ENCODE measurements at places on chromosomes 4 and X. TPM values are rescaled to one million over a fixed set of nuclear protein-coding genes. Genes with fewer than 3 reads are reported as not detected.

HPSE gene
- 1.4 TPM for total RNA-seq

RTL9 gene
- total RNA-seq = 0.27 TPM

CT55 gene
- total RNA-seq = not detected

TMEM156 gene
- not detected for total RNA-seq

CXXC4 gene
- total RNA-seq = 1.2 TPM

PRAF2 gene
- total RNA-seq = 24.0 TPM

AMER1 gene
- total RNA-seq = 7.9 TPM

- H3K36me3 ChIP-seq = no peaks in the 10 kb centered on the region
- no peaks in the 10 kb centered on the region for H3K4me1 ChIP-seq
- no peak for DNase-seq
- no peaks in the 10 kb centered on the region for H3K27me3 ChIP-seq
Observed at GRCh38 chrX:8849458-8849857, 48.3 kb upstream of the FAM9A start.

GRCh38 chrX:138914767-138915166 lies 203.2 kb upstream of the FGF13 start:
- H3K36me3 ChIP-seq = no peaks in the 10 kb centered on the region
- no peaks in the 10 kb centered on the region for H3K27me3 ChIP-seq
- no peaks in the 10 kb centered on the region for H3K4me1 ChIP-seq
- no peak for DNase-seq

GRCh38 chr4:46404981-46405380 lies 15.1 kb upstream of the GABRA2 start:
- DNase-seq = no peak
- H3K36me3 ChIP-seq = no peaks in the 10 kb centered on the region
- H3K27ac ChIP-seq = no peak overlapping the region

DNA sequence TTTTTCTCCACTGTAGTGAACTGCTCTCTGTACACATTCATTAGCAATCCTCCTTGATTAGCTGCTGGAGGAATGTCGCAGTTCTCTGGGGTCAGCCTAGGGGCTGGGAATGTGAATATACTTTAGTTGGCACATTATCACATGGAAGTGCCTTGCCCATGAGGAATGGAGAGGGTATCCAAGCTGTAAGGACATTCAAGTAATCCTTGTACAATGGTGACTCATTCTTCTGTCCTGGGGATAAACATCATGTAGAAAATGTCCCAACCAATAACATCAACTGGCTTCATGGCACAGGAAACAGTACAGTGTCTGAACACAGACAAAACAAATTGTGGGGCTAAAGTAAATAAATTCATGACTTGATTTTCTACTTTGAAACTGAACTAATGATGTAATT lies 147.1 kb downstream of the GLRA2 start:
- H3K4me3 ChIP-seq = no peak overlapping the region
- no peaks in the 10 kb centered on the region for H3K27me3 ChIP-seq
- H3K4me1 ChIP-seq = no peaks in the 10 kb centered on the region
- H3K36me3 ChIP-seq = no peaks in the 10 kb centered on the region

GRCh38 chrX:40514376-40514775 lies 66.4 kb upstream of the ATP6AP2 start:
- no peaks in the 10 kb centered on the region for H3K36me3 ChIP-seq
- DNase-seq = no peak
- no peaks in the 10 kb centered on the region for H3K4me1 ChIP-seq
- no peak overlapping the region for H3K27ac ChIP-seq
- H3K27me3 ChIP-seq = no peaks in the 10 kb centered on the region

DNA sequence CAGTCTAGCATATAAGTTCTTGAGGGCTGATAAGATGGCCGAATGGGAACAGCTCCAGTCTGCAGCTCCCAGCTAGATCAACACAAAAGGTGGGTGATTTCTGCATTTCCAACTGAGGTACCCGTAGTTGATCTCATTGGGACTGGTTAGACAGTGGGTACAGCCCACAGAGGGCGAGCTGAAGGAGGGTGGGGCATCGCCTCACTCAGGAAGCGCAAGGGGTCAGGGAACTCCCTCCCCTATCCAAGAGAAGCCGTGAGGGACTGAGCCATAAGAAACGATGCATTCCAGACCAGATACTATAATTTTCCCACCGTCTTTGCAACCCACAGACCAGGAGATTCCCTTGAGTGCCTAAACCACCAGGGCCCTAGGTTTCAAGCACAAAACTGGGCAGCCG lies 109.0 kb downstream of the RPS6KA6 start:
- no peaks in the 10 kb centered on the region for H3K27me3 ChIP-seq
- no peak overlapping the region for H3K27ac ChIP-seq
- peak overlapping the region; percentile 31 for H3K4me3 ChIP-seq
- no peak for DNase-seq
- H3K36me3 ChIP-seq = no peaks in the 10 kb centered on the region
- no peaks in the 10 kb centered on the region for H3K4me1 ChIP-seq

DNA sequence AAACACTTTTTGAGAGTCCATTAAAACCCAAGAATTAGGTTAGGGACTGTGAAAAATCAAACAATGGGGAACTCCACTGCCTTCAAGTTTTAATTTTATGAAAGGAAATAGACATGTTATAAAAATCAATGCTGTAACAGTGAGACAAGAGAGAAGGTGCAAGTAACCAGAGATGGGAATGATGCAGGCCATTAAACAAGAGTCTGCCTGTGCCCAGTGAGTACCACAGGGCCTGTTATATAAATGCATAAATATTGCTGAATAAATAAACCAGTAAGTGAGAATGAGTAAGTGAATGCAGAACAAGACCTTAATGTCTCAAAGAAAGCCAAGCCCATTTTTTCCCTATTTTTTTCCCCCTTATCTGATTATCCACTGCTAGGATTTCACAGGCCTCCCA lies 53.3 kb upstream of the BMP2K start:
- H3K27me3 ChIP-seq = no peaks in the 10 kb centered on the region
- no peaks in the 10 kb centered on the region for H3K36me3 ChIP-seq

- H3K27ac ChIP-seq = no peak overlapping the region
- no peak for DNase-seq
Observed at GRCh38 chr4:38091636-38092035, 131.4 kb downstream of the PTTG2 start.

DNA sequence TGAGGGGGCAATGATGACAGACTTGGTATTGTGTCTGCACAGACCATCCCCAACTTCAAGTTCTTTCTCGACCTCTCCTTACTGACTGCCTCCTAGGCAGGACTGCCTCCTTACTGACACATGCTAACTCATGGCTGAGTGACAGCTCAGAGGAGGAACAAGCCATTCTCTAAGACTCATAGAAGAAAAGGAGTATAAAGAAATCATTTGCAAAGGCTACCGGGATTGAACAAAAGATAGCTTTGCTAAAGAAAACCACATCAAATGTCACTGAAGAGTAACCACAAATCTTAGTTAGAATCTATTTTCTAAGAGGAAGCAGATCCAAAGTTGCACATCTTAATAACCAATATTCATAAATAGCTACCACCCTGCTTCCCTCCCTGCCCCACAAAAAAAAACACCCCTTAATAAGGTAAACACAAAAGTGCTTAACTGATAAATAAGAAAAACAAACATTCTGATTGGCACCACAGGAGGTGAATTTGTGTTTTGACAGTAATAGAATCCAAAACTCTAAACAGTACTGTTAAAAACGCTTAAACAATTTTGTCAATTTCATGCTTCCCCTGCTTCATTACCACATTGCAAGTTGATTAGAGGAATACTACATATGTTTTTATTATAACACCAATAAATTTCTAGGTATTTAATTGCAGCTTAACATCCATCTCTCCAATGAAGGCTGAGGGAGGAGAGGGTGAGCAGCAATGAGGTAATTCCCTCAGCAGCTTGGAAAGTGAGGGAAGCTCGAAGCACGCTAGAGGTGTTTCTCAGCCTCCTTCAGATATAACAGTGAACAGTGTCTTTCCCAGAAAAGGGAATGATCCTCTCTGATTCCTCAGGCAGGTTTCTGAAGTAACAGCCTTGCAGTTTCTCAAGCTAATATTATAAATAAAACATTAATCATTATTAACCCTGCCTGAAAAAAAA lies 160.0 kb downstream of the HNRNPD start:
- no peaks in the 10 kb centered on the region for H3K4me1 ChIP-seq
- H3K27me3 ChIP-seq = no peaks in the 10 kb centered on the region
- H3K4me3 ChIP-seq = no peak overlapping the region
- no peak for DNase-seq

DNA sequence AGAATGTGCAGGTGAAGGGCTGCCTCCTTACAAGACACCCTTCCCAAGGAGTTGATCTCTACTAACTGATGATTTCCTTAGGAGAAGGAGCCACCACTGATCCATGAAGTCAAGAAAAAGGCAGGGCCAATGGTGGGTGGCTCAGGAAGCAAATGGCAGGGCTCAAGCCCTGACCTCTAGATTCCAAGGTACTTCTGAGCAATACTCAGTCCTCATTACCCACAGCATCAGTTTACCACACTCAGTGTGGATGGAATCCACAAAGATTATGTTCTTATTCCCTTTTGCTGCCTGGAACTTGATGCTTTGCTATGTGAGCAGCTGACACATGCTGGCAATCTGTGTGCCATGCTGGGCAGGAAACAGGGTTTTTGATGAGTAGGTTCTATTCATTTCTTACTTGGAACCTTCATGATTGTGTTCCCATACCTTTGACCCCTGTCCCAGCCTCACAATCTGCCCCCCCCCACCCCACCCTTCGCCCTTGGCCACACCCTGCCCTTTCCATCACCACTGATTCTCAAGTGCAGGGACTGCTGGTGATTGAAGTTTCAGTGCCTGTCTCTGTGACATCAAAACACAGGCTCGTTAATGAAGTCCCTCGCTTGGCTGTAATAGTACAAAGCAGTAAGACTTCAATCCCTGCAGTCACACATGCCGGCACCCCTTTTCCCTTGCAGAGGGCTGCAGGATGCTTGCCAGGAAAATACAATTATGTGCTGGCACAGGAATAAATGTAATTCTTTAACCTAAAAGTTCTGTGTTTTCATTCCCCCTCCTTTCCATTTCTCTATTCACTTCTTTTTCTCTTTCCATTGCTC lies 135.6 kb upstream of the GPC4 start:
- no peak overlapping the region for H3K4me3 ChIP-seq
- H3K27ac ChIP-seq = no peak overlapping the region

- H3K27ac ChIP-seq = no peak overlapping the region
- H3K36me3 ChIP-seq = no peaks in the 10 kb centered on the region
- no peaks in the 10 kb centered on the region for H3K27me3 ChIP-seq
- H3K4me1 ChIP-seq = no peaks in the 10 kb centered on the region
- no peak for DNase-seq
Observed at GRCh38 chrX:70969635-70970481, 39.0 kb upstream of the SLC7A3 start.

DNA sequence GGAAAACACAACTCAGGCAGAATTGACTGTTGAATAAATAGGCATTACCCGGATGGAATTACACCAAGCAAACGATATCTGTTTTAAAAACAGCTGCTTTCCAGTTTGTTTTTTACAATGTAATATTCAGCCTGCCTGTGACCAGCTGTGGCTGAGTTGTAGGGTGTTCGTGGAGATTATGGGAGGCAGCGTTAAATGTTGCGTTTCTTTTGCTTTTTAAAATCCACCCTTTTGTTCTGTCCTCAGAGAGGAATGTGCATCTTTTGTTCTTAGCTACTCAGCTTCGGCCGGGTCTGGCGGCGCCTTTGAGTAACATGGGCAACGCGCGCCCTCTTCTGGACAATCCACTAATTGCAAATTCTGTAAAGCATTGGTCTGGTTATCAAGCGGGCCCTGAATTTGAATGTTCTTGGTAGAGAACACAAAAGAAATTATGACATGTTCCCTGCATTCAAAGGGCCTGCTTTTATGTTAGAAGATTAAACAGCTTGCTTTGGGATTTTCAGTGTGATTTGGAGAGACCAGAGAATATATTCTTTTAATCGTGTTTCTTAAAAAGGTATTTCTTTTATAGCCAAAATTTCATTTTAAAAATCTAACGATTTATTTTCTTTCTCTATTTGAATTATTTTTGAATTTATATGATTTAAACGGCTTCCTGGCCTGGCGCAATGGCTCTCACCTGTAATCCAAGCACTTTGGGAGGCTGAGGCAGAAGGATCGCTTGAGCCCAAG lies 76.3 kb upstream of the TRIM2 start:
- no peak overlapping the region for H3K27ac ChIP-seq
- H3K36me3 ChIP-seq = no peaks in the 10 kb centered on the region
- H3K27me3 ChIP-seq = no peaks in the 10 kb centered on the region
- no peaks in the 10 kb centered on the region for H3K4me1 ChIP-seq
- peak; percentile 69 for DNase-seq

DNA sequence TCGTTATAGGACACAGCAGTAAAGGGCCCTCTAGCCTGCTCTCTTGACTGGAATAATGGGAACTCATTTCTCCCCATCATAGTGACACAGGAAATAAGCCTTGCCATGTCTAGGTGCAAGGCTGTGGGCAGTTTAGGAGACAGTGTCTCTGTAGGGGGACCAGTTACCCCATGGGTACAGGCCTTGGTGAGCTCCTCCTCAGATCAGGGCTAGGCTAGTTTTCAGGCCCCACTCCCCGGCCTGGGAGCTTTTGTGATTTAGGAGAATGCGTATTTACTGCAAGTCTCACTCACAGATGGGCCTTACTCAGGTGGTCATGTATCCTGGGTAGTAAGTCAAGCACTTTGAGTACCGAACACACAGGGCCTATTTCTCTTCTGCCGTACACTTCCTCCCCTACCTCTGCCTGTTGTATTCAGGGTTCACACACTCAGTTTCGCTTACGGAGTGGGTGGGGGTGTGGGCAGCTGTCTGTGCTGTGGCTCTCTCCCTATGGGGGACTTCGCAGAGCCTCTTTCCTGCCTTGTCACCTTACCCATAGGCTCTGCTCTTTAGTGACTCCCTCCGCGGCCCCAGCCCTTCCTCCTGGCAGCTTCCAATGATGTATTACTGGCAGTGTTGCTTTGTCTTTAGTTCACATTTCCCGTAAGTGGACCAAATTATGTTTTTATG lies 34.2 kb downstream of the FAM193A start:
- no peaks in the 10 kb centered on the region for H3K27me3 ChIP-seq
- H3K4me1 ChIP-seq = peaks cover 31% of the 10 kb centered on the region
- H3K4me3 ChIP-seq = no peak overlapping the region
- no peaks in the 10 kb centered on the region for H3K36me3 ChIP-seq

DNA sequence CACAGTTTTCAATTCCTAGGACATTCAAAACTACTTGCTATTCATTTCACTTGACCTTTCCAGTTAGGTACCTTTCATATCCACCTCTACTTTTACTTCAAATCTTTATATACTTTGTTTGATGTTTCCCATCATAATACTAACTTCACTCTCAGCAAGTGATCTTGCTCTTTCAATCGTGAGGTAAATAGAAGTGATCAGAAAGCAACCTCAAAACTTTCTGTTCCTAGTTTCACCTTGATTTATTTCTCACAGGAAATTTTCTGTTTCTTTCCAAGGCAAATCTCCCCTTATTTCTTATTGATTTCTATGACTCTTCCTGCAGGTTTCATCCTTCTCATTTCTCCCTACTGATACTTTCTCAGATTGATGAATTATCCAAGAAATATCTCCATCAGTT lies 623.5 kb downstream of the FSTL5 start:
- no peaks in the 10 kb centered on the region for H3K4me1 ChIP-seq
- H3K27ac ChIP-seq = no peak overlapping the region
- H3K27me3 ChIP-seq = no peaks in the 10 kb centered on the region
- H3K4me3 ChIP-seq = no peak overlapping the region
- DNase-seq = no peak
- H3K36me3 ChIP-seq = no peaks in the 10 kb centered on the region
